Airway epithelial cell (primary cell): ENCODE measurements at places on chromosomes 1 and 21. TPM values are rescaled to one million over a fixed set of nuclear protein-coding genes. Genes with fewer than 3 reads are reported as not detected.

Gene TAS1R3
- 0.05 and 0.07 TPM in 2 replicates for total RNA-seq

Gene TSHB
- total RNA-seq = not detected in 2 replicates

Gene LCE6A
- total RNA-seq = not detected in 2 replicates

Gene DMRTA2
- 6.5 and 7.9 TPM in 2 replicates for total RNA-seq

Gene SIPA1L2
- total RNA-seq = 9.2 and 12.4 TPM in 2 replicates

Gene PTAFR
- total RNA-seq = 7.2 and 13.1 TPM in 2 replicates

Gene ARHGAP29
- total RNA-seq = 13.6 and 16.2 TPM in 2 replicates

Gene MYBPH
- not detected in 2 replicates for total RNA-seq

Gene CFAP107
- total RNA-seq = not detected in 2 replicates

Gene F13B
- total RNA-seq = not detected in 2 replicates

Gene TRNAU1AP
- 16.4 TPM in 2 replicates for total RNA-seq

Gene GBP1
- 5.1 and 9.0 TPM in 2 replicates for total RNA-seq

Gene CELA2B
- total RNA-seq = not detected in 2 replicates

Gene PPIAL4G
- total RNA-seq = not detected in 2 replicates

Gene SPRR5
- total RNA-seq = 0.71 TPM in 1 of 2 replicates, not detected in the other

Gene KLHL20
- 18.3 and 21.1 TPM in 2 replicates for total RNA-seq

Gene STYXL2
- total RNA-seq = not detected in 2 replicates
